ENCODE measurements at places on chromosomes 4 and X. TPM values are rescaled to one million over a fixed set of nuclear protein-coding genes. Genes with fewer than 3 reads are reported as not detected.

TRIM61 gene
- total RNA-seq: 3.9 TPM

PLXNB3 gene
- total RNA-seq: 4.5 TPM

FAM184B gene
- total RNA-seq: not detected

ETDC gene
- not detected for total RNA-seq

PDE6B gene
- total RNA-seq: 0.18 TPM

IL3RA gene
- total RNA-seq: not detected

CLCN4 gene
- total RNA-seq: 0.03 TPM

PHOX2B gene
- not detected for total RNA-seq

INTU gene
- total RNA-seq: 1.00 TPM

CSN2 gene
- total RNA-seq: not detected

ATP2B3 gene
- 0.03 TPM for total RNA-seq

ATP1B4 gene
- total RNA-seq: not detected

BST1 gene
- total RNA-seq: 0.43 TPM

PPARGC1A gene
- 1.6 TPM for total RNA-seq

LETM1 gene
- total RNA-seq: 88.5 TPM

SLITRK4 gene
- not detected for total RNA-seq

CSAG3 gene
- total RNA-seq: 2.3 TPM

SCD5 gene
- total RNA-seq: 33.2 TPM

AMOT gene
- 7.9 TPM for total RNA-seq

ADH1A gene
- not detected for total RNA-seq

ADH6 gene
- not detected for total RNA-seq

PCDH10 gene
- not detected for total RNA-seq

RNF212 gene
- not detected for total RNA-seq
